ENCODE measurements at places on chromosomes 7 and 10.

DNA sequence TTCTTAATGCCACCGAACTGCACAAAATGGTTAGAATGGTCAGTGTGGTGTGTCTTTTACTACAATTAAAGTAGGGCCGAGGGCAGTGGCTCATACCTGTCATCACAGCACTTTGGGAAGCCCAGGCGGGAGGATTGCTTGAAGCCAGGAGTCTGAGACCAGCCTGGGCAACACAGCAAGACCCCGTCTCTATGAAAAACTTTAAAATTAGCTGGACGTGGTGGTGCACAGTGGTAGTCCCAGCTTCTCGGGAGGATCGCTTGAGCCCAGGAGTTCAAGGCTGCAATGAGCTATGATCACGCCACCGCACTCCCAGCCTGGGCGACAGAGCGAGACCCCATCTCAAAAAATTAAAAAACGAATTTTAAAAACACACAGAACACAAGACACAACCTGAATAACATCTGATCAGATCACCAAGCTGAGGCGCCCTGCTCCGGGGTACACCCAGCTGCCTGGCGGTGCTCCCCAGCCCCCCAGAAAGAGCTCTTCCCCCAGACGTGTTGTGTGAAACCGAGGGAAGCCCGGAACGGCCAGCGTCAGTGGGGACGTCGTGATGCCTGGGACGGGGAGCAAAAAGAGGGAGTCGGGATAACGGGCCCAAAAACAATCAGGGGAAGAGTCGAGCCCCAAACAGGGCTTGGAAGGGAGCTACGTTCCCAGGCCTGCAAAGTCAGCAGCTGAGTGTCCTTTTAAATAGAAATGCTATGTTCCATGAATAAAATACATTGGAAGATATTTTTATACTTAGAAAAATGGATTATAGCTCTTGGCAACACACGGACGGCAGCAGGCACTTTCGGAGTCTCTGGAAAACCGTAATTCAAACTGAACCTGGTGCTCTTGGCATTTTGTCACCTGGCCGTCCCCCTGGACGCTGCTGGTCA, 80.7 kb upstream of the PDGFA start:
- H3K36me3 ChIP-seq: peaks cover under 1% of the 10 kb centered on the region
- H3K4me3 ChIP-seq: no peak overlapping the region
- DNase-seq: no peak
- peak overlapping the region; percentile 96 for H3K27ac ChIP-seq
- no peaks in the 10 kb centered on the region for H3K27me3 ChIP-seq

- H3K4me3 ChIP-seq: no peak overlapping the region
- no peaks in the 10 kb centered on the region for H3K4me1 ChIP-seq
- H3K36me3 ChIP-seq: no peaks in the 10 kb centered on the region
- H3K27me3 ChIP-seq: no peaks in the 10 kb centered on the region
These were observed 34.8 kb upstream of the OSBPL3 start for GRCh38 chr7:25014756-25015155.

DNA sequence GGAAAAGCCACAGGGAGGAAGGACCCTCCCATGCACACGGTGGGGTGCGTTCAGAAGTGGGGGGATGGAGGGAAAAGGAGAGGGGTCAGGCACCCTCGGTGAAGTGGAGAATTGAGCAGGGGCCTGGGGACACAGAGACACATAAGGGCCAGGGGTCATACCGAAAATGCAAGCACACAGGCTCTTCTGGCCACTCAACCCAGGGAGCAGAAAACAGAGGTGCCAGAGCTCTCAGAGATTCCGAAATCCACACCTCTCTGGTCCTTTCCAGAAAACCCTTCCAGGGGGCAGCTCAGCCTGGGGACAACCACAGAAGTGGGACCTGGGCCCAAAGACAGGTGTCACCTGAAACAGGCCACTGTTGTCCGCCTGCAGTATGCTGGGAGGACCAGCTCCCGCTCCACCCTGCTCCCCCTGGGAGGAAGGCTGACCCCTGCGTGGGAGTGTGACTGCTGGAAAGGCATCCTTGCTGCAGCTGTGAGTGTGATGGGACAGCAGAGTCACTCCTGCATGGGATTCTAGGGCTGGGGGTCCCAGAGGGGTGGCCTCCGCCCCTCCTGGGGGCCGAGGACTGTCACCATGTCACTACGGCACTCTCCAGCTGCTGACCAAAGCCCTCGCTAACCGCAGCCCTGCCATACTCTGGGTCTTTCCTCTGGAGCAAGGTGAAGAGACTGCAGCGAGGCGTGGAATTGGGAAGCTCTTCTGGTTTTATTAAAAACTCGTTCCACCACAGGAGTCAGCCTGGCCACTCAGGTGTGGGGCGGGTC, 63.1 kb downstream of the TMEM209 start:
- DNase-seq: no peak
- H3K27ac ChIP-seq: peak overlapping the region; percentile 54
- H3K4me1 ChIP-seq: peaks cover 21% of the 10 kb centered on the region
- H3K4me3 ChIP-seq: peak overlapping the region; percentile 65
- peaks cover 2% of the 10 kb centered on the region for H3K36me3 ChIP-seq
- no peaks in the 10 kb centered on the region for H3K27me3 ChIP-seq

- H3K36me3 ChIP-seq: no peaks in the 10 kb centered on the region
- H3K27me3 ChIP-seq: peaks cover 19% of the 10 kb centered on the region
- DNase-seq: no peak
- no peak overlapping the region for H3K27ac ChIP-seq
These were observed 1.7 kb downstream of the PROSER2 start for GRCh38 chr10:11824825-11825224.

DNA sequence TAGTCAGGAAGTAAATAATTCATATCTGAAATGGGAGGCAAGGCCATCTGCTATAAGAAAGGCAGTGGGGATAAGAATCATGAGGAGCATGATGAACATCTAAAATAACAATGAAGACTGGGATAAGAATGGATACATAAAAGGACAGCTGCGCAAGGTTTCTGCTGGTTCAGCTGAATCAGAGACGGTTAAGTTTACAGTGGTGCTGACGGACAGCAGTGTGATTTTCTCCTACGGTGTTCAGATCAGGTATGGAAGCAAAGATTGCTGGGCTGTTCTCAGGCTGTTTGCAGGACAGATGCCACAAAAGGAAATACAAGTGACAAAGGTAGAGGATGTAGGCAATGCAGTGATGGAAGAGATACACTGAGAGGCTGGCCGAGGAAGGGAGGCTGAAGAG, 8.4 kb downstream of the CYCS start:
- no peak overlapping the region for H3K27ac ChIP-seq
- no peaks in the 10 kb centered on the region for H3K4me1 ChIP-seq
- H3K4me3 ChIP-seq: no peak overlapping the region

- H3K27ac ChIP-seq: no peak overlapping the region
- peaks cover 47% of the 10 kb centered on the region for H3K4me1 ChIP-seq
- no peaks in the 10 kb centered on the region for H3K36me3 ChIP-seq
- DNase-seq: no peak
These were observed 36.0 kb downstream of the CCNY start for GRCh38 chr10:35372329-35372728.

GRCh38 chr10:117609796-117610170, 67.2 kb downstream of the EMX2 start:
- H3K4me1 ChIP-seq: no peaks in the 10 kb centered on the region
- no peaks in the 10 kb centered on the region for H3K36me3 ChIP-seq
- H3K27me3 ChIP-seq: peaks cover 6% of the 10 kb centered on the region
- no peak overlapping the region for H3K4me3 ChIP-seq
- no peak for DNase-seq

GRCh38 chr7:125926621-125927020, 997.0 kb upstream of the POT1 start:
- no peak for DNase-seq
- no peak overlapping the region for H3K27ac ChIP-seq
- H3K4me3 ChIP-seq: no peak overlapping the region
- H3K4me1 ChIP-seq: no peaks in the 10 kb centered on the region
- H3K27me3 ChIP-seq: no peaks in the 10 kb centered on the region

- H3K4me1 ChIP-seq: peaks cover 11% of the 10 kb centered on the region
- H3K36me3 ChIP-seq: peaks cover 19% of the 10 kb centered on the region
- no peak overlapping the region for H3K27ac ChIP-seq
- H3K27me3 ChIP-seq: no peaks in the 10 kb centered on the region
- no peak overlapping the region for H3K4me3 ChIP-seq
These were observed 24.8 kb downstream of the STYXL1 start for GRCh38 chr7:76023002-76023401.
